ENCODE measurements at places on chromosomes 7 and 10. TPM values are rescaled to one million over a fixed set of nuclear protein-coding genes. Genes with fewer than 3 reads are reported as not detected.

The ZNF479 gene
- not detected for total RNA-seq

The FGL2 gene
- total RNA-seq, result 2.9 TPM

The NPFFR1 gene
- 1.2 TPM for total RNA-seq

The KEL gene
- total RNA-seq, result 0.82 TPM

The EEPD1 gene
- total RNA-seq, result 13.9 TPM

All from frontal cortex (tissue), 4 donors.